Osteoblast (primary cell): ENCODE measurements at places on chromosomes 12 and 14. TPM values are rescaled to one million over a fixed set of nuclear protein-coding genes. Genes with fewer than 3 reads are reported as not detected.

RASSF3 gene
- total RNA-seq: 12.7 and 13.8 TPM in 2 replicates

DNA sequence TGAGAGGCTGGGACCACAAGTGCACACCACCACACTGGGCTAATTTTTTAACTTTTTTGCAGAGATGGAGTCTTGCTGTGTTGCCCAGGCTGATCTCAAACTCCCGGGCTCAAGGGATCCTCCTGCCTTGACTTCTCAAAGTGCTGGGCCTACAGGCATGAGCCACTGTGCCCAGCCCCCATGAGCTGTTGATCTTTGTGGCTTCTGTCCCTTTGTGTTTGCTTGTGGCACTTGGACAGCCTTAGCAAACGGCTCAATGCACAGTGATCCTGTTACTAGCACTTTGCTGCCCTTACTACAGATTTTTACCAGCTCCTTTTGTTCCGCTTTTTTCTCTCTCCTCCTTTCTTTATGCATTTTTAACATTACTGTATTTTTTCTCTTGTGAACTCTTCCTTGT lies 25.3 kb upstream of the EVL start:
- peaks cover 14% of the 10 kb centered on the region for H3K4me1 ChIP-seq
- no peaks in the 10 kb centered on the region for H3K27me3 ChIP-seq
- no peak for DNase-seq
- no peak overlapping the region for H3K4me3 ChIP-seq
- H3K36me3 ChIP-seq: no peaks in the 10 kb centered on the region

CCDC197 gene
- total RNA-seq: not detected in 2 replicates

GRCh38 chr14:70563417-70563816 lies 28.6 kb upstream of the ADAM20 start:
- no peak overlapping the region for H3K4me3 ChIP-seq
- no peaks in the 10 kb centered on the region for H3K4me1 ChIP-seq
- no peak overlapping the region for H3K27ac ChIP-seq
- H3K36me3 ChIP-seq: peaks cover 7% of the 10 kb centered on the region
- DNase-seq: no peak

PROX2 gene
- not detected in 2 replicates for total RNA-seq

DNA sequence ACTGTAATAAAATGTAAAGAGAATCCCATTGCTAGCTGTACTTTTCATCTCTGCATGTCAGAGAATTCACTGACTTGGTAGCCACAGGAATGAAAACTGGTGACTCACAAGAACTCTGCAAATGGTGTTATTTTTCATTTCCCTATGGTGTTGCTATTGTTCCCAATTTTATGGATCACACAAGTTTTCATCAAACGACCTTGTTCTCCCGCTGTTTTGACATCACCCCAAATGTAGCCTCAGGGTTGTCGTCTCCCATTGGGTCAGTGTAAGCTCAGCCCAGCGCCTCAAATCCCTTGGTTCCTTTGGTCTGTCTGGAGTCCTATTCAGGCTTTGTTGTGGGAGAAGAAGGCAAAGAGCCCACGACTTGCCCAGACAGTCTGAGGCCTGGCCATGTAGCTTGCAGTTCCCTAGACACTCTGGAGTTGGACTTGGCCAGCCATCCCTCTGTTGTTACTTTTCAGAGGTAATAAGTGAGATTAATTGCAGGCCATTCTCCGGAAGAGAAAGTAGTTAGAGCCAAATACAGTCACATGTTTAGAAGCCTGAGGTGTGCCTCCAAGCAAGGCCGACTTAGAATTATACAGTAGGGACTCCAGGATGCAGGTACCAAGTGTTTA lies 159.2 kb downstream of the TGFB3 start:
- peaks cover 6% of the 10 kb centered on the region for H3K36me3 ChIP-seq
- no peak overlapping the region for H3K4me3 ChIP-seq
- peak overlapping the region; percentile 95 for H3K27ac ChIP-seq
- H3K4me1 ChIP-seq: peaks cover 33% of the 10 kb centered on the region

GOLGA3 gene
- 102 and 127 TPM in 2 replicates for total RNA-seq

GRCh38 chr12:113189361-113189760 lies 3.8 kb downstream of the RITA1 start:
- peaks cover 18% of the 10 kb centered on the region for H3K4me1 ChIP-seq
- peak; percentile 43 for DNase-seq
- peaks cover 16% of the 10 kb centered on the region for H3K36me3 ChIP-seq
- no peak overlapping the region for H3K27ac ChIP-seq

DNA sequence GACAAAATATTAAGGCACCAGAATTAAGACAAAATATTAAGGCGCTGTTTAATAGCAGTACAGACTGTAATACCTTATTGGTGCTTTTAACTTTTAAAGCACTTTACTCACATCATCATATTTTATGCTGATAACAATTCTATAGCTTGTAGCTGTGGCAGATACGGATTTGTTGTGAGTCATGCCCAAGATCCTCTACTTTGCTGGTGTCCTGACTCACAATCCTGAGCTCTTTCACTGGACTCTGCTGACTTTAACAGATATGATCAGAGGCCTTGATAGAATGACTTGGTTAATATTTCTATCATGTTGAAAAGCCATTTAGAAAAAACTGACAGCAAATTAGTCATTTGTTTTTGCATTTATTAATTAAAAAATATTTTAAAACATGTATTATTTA lies 99.0 kb upstream of the PKP2 start:
- H3K27me3 ChIP-seq: no peaks in the 10 kb centered on the region
- H3K4me3 ChIP-seq: no peak overlapping the region
- H3K4me1 ChIP-seq: no peaks in the 10 kb centered on the region
- H3K36me3 ChIP-seq: no peaks in the 10 kb centered on the region
- no peak for DNase-seq
- H3K27ac ChIP-seq: no peak overlapping the region

DNA sequence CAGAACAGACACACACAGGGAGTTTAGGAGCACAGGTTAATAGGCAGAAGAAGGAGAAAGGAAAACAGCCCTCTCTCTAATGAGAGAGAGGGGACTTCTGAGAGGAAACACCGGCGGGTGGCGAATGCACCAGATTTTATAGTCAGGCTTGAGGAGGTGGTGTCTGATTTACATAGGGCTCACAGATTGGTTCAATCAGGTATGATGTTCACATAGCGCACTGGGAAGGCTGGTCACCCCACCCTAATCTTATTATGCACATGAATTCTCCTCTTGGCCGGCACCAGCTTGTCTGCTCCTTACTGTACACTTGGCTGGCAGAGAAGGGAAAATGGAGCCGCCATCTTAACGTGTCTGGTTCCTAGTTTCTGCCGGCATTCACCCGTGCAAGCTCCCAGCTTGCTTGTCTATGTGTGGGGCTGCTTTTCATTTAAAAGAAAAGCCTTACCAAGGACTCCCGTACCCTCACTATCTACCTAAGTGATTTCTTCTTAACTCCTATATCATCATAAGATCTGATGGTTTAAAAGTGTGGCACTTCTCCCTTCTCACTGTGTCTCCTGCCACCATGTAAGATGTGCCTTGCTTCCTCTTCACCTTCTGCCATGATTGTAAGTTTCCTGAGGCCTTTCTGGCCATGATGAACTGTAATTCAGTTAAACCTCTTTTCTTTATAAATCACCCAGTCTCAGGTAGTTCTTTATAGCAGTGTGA lies 15.1 kb downstream of the BCAT1 start:
- no peaks in the 10 kb centered on the region for H3K36me3 ChIP-seq
- no peak for DNase-seq
- no peak overlapping the region for H3K27ac ChIP-seq
- H3K27me3 ChIP-seq: no peaks in the 10 kb centered on the region
- peaks cover 8% of the 10 kb centered on the region for H3K4me1 ChIP-seq
- no peak overlapping the region for H3K4me3 ChIP-seq
